ENCODE measurements at places on chromosomes 7 and 10. TPM values are rescaled to one million over a fixed set of nuclear protein-coding genes. Genes with fewer than 3 reads are reported as not detected.

DNA sequence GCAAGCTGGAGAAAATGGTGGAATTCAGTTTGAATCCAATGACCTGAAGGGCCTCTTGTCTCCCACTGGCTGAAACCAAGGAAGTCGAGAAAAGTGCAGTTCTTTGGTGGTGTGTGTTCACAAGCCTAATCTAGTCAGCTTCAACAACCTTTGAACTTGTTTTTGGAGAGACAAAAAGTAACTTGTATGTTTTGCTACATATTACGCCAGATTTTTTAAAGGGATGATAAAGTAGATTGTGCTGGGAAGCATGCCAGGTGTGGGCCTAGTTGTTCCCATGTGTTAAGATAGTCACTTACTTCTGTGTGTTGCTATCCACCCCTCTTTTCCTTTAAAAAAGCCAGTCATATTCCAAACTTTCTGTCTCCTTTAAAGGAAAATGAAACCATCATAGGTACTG, 79.7 kb upstream of the FAM3C start:
- H3K27ac ChIP-seq = no peak overlapping the region
- H3K4me3 ChIP-seq = no peak overlapping the region
- H3K4me1 ChIP-seq = peaks cover 28% of the 10 kb centered on the region

DNA sequence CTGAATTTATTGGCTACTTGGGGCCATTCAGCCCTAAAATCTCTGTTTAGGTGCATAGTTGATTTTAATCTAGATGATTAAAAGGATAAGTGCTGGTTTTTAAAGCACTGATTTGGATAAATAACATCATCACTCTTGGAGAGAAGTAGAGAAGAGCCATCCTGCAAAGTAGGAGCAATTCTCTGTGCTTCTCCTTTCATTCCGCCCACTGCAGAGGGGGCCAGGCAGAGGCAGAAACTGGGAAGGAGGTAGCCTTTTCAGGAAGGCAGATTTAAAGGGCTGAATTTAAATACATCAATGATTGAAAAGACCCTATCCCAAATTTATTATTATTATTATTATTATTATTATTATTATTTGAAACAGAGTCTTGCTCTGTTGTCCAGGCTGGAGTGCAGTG, 14.1 kb downstream of the MAP3K8 start:
- no peak for DNase-seq
- H3K36me3 ChIP-seq = peaks cover 8% of the 10 kb centered on the region
- no peak overlapping the region for H3K4me3 ChIP-seq
- no peaks in the 10 kb centered on the region for H3K4me1 ChIP-seq

DNA sequence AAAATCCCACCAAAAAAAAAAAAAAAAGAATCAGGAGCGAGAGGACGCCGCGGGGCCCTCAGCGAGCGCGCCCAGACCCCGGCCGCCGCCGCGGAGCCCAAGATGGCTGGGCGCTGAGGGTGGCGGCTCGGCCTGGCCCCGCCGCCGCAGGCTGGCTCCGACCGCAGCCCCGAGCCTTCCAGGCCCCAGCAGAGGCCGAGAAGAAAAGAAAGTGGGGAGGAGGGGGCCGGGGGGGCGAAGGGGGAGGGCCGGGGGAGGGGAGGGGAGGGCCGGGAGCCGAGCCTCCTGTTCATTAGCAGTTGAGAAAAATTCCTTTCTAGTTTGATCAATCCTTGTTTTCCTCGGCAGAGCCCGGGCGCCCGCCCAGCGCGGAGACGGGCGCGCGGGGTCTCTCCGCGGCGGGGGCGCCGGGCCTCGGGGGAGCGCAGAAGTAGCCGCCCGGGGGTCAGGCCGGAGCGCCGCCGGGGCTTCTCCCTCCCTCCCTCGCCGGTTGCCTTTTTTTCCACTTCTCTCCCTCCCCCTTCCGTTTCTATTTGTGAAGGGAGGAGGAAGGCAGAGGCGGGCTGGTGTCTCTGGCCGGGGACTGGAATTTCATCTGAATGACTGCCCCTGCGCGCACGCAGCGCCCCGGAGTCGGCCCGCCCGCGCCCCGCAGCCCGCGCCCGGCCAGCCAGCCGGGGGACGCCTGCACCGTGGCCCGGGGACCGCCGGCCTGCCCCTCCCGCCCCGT, 778 bp upstream of the TRIM8 start:
- peaks cover 42% of the 10 kb centered on the region for H3K4me1 ChIP-seq
- H3K27ac ChIP-seq = peak overlapping the region; percentile 88
- H3K27me3 ChIP-seq = no peaks in the 10 kb centered on the region
- peak; percentile 80 for DNase-seq
- peaks cover 44% of the 10 kb centered on the region for H3K36me3 ChIP-seq

- DNase-seq = no peak
- H3K36me3 ChIP-seq = no peaks in the 10 kb centered on the region
- H3K27me3 ChIP-seq = 0 out of 2 replicates have a peak, but pooled peaks cover 16% of the 10 kb centered on the region
These were observed 112.5 kb upstream of the WDR11 start for GRCh38 chr10:120738658-120739057.

DNA sequence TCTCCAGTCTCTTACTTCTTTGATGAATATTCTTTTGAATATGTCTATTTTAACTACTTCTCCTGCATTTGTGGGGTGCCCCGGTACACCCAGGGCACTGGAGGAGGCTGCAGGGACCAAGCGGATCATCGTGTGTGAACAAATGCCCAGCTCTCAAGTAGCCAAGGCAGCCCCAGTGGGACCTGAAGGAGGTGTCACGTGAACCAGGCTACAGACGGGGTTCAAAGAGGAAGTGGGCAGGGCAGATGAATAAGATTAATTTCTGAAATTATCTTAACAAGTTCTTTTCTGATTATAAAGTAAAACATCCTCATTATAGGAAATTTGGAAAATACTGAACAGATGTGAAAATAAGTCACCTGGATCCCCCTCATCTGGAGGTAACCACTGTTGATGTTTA, 78.4 kb upstream of the DUSP5 start:
- no peaks in the 10 kb centered on the region for H3K36me3 ChIP-seq
- no peak overlapping the region for H3K27ac ChIP-seq
- peaks cover 33% of the 10 kb centered on the region for H3K4me1 ChIP-seq

Gene FGL2
- total RNA-seq = not detected

Gene NXPH1
- total RNA-seq = not detected
